ENCODE measurements at places on chromosomes 13 and 19.

- no peak for DNase-seq
Observed at GRCh38 chr13:94009701-94010100, 469.8 kb downstream of the DCT start.

- no peak for DNase-seq
Observed at GRCh38 chr13:109568339-109568818, 218.0 kb downstream of the IRS2 start.

DNA sequence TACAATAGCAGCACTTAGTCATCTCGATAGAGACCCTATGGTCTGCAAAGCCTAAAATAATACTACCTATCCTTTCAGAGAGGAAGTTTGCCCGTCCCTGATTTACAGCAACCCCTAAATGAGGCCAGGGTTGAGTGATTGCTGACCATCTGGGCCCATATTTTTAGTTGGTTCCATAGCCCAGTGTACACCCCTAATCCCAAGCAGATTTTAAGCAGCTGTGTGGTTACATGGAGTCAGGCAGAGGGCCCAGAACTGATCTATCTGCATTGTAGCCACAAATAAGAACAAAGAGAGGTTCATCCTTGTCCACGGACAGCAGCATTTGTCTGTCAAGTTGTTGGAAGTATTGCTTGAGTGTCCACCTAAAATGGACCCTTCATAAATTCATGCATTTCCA lies 148.2 kb downstream of the DCT start:
- no peak for DNase-seq

DNA sequence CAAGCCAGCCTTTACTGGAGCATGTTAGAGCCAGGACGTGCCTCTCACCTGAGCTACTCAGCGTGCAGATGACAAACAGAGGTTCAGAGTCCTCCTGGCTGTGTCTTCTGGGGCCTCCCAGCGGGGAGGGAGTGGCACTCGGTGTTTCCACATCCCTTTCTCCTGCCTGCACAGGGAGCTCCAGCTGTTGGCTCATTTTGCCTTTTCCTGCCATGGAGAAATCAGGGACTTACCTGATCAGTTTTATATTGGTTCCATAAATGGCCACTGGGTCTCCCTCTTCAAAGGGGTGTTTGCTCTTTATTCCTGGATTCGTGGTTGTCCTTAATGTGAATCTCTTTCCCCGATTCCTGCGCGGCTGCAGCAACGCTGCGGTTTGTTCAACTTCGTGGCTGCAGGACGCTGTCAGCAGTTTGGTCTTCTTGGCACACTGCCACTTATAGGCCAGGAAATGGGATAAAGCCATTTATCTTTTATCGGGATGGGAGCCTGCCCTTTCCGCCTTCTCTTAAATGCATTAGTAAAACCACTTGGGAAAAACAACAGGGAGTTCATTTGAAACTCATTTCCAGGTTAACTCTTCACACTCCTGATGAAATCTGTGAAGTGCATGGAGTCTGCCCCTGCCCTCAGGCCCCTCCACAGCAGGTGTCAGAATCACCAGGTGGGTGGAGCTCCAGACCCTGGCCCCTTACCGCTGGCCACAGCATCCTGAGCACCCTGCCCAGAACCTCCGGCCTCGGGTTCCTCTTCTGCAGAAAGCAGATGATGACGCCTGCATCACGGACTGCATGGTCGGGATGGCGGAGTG lies 39.8 kb upstream of the MCF2L start:
- no peak for DNase-seq

DNA sequence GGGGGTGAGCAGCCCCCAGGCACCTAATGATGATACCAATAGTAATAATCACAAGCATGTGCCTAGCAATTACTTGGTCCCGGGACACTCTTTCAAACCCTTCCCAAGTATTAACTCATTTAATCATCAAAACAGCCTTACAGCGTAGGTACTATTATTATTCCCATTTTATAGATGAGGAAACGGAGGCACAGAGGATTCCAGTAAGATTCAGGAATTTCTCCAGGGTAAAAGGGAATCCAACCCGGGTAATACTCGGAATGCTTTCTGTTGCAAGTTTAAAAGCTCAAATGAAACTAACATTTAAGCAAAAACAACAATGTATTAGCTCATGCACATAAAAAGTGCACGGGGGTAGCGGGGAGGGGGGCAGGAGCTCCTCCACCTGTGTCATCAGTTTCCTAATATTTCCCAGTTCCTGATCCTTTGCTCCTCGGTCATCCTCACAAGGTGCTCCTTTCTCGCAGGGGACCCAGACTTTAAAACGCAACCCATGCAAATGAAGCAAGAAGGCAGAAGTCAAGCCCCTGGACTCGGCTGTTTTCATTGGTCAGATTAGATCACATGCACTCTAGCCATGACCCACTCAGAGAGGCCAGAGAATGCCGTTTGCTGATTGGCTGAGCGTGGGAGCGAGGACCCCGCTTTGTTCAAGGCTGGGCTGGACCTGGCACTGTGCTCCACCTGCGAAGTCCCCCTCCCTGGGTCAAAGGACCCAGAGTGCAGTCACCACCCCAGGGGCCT lies 38.3 kb upstream of the C19orf12 start:
- DNase-seq = no peak

- DNase-seq = no peak
Observed at GRCh38 chr19:41351339-41352245, 2.1 kb downstream of the TGFB1 start.

GRCh38 chr13:111241006-111241755 lies 79.3 kb upstream of the TEX29 start:
- no peak for DNase-seq

DNA sequence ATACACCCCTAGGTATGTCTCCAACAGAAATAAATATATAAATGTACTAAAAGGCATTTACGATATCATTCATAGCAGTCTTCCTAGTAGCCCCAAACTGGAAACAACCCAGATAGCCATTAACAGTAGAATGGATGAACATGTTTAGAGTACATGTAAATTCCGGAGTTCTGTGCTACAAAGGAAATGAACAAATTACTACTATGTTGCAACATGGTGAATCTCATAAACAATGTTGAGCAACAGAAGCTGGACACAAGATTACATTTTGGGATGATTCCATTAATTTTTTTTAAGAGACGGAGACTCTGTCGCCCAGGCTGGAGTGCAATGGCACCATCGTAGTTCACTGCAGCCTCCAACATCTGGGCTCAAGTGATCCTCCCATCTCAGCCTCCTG lies 5.9 kb upstream of the SLC7A10 start:
- no peak for DNase-seq
